ENCODE measurements at places on chromosomes 7 and 10.

DNA sequence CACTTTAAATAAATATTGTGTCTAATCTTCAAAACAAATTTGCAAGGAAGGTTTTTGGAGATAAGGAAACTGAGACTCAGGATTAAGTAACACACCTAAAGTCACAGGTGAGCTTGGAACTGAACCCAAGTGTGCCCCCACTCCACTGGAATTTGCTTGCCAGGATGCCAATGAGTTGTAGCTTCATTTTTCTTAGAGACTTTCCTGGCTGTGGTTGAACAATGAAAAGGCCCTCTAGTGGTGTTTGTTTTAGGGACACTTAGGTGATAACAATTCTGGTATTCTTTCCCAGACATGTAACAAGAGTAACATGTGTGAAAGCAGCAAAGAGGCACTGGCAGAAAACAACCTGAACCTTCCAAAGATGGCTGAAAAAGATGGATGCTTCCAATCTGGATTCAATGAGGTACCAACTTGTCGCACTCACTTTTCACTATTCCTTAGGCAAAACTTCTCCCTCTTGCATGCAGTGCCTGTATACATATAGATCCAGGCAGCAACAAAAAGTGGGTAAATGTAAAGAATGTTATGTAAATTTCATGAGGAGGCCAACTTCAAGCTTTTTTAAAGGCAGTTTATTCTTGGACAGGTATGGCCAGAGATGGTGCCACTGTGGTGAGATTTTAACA, 1.5 kb downstream of the IL6 start:
- DNase-seq, result peak; percentile 84

DNA sequence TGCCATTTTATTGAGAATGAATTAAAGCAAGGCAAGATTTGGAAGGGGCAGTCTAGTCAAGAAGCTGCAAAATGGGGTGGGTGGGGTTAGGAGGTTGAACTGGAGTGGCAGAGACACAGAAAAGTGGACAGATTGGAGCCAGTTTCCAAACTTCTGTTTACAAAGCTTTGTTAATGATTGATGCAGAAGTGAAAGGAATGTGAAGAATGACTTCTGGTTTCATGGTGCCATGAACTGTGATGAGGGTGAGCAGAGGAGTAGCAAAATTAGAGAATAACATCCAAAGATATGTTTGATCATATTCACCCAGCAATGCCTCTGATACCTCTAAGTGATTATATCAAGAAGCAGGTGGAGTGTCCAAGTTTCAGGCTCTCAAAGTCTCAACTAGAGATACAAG, 1118.0 kb upstream of the C7orf33 start:
- no peak for DNase-seq

DNA sequence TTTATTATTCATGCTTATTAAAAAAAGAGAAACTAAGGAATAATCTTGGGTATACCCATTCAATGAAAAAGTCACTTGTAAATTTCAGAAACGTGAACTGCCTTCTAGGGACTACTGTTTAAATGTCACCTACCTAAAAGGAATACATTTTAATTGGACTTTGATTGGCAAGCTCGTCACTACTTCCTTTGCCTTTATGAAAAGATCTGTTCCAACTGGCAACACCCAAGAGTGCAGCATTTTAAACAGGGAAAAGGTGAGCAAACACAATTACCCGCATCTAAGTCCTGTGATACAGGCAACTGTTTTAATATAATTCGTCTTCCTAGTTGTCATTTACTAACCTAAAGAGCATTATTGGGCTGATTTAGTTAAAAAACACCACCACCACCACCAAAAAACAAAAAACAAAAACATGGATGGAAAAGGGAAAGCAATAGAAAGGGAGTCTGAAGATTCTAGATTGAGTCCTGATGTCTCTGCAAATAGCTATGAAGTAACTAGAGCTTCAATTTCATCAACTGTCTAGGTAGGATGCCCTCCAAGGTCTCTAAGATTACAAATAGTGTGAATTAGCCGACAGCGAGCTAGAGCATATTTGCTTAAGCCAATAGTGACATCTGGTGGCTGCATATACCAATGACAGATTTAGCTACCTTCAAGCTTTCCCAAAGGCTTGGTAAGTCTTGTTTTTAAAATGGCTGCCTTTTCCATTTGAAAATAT, 33.8 kb upstream of the ICA1 start:
- peak; percentile 96 for DNase-seq

- DNase-seq, result no peak
Observed at GRCh38 chr10:6313111-6313895, 110.6 kb downstream of the PFKFB3 start.

DNA sequence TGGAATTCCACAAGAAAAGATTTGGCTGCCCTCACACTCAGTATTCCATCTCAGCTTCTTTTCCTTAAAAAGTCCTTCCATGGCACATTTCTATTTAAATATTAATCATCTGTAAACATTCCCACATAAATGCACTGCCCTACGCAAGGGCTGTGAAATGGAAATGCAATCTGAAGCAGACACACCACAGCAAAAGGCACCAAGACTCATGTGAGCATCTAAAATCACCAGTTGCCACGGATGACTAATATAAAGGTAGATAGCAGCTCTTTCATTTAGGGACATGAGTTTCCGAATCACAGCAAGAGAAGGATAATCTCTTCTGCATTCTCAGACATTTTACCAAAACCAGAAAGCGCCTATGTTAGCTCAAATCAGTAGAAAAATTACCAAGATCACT, 31.6 kb downstream of the COA1 start:
- no peak for DNase-seq

- no peak for DNase-seq
Observed at GRCh38 chr10:11773761-11774441, 31.7 kb downstream of the ECHDC3 start.

GRCh38 chr7:51602376-51602775, 285.8 kb upstream of the COBL start:
- no peak for DNase-seq

DNA sequence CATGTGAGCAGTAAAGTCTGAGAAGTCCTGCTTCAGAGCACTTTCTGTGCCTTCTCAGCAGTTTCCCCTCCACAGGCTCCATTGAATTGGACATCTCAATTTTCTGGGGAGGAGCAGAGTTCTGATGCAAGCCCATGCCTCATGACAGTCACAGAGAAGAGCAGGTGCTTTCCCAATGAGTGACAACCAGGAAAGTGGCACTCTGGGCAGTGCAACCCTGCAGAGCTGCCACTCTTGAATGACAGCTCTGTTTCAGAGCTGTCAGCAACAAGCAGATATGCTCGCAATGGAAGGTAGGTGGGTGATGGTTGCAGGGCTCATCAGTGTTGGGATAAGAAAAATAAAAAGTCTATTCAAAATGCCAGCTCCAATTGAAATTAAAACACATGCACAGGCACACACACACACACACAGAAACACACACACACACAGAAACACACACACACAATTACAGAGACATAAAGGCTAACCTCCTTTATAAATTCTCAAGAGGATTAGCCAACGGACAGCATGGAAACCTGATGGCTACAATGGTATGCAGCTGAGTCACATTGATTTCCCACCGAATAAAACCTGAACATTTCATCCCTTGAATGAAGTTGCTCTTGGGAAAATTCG, 50.5 kb downstream of the C10orf67 start:
- peak; percentile 51 for DNase-seq

- peak; percentile 77 for DNase-seq
Observed at GRCh38 chr10:86711513-86712316, 43.4 kb downstream of the LDB3 start.

- peak; percentile 17 for DNase-seq
Observed at GRCh38 chr7:9921326-9921725, 1052.3 kb upstream of the PHF14 start.

DNA sequence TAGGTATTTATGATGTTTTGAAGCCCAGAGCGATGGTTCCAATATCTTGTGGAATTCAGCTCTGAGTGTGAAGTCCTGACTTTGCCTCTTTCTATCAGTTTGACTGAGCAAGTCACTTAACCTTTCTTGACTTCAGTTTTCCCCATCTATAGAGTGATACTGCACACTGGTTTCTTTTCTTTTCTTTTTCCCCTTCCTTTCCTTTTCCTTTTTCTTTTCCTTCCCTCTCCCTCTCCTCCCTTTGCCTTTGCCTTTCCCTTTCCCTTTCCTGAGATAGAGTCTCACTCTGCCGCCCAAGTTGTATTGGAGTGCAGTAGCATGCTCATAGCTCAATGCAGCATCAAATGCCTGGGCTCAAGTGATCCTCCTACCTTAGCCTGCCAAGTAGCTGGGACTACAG, 20.6 kb downstream of the SGPL1 start:
- DNase-seq, result no peak

DNA sequence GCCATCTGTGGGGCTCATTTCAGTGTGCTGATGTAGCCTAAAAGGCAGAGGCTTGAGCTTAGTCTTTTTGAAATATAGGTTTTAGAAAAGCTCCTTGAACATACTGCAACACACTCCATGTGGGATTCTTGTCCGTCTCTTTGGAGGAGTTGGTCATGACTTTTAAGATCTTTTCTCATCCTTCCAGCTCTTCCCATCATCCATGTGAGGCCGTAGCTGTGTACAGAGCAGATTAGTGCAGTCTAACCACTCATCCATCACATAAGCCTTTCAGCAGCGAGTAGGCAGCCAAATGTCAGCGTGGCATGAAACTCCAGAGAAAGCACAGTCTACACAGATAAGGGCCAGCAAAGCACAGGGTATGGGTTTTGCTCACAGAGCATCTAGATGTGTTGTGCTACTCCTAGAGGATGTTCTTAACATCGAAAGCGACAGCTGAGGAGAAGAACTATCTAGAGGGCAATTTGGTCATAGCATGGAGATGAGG, 28.1 kb upstream of the NPVF start:
- DNase-seq, result no peak

DNA sequence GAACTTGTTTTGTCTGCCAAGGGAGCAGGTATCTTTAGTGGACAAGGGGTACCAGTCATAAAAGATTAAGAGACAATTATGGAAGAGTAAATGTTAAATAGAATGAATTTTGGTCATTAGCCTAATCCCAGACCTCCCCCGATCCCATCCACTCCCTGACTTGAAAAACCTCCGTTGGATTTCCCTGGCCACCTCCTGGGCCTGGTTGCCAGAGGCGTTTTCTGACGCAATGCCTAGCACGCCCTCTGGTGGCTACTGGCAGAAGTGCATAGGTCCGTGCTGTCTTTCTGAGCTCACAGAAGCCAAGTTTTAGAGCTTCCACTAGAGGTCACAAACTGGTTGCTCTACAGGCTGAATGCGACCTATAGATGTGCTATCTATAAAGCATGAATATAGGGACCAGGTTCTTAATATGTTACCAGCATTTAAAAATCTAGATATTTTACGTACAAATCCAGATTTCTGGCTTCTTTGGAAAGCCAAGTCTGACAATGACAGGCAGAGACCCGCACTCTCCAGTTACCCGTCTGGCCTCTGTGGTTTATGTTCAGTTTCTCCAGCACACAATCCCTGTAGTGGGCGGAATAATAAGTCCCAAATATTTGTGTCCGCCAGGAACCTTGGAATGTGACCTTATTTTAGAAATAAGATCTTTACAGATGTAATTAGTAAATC, 39.8 kb downstream of the SPOCK2 start:
- peak; percentile 92 for DNase-seq

DNA sequence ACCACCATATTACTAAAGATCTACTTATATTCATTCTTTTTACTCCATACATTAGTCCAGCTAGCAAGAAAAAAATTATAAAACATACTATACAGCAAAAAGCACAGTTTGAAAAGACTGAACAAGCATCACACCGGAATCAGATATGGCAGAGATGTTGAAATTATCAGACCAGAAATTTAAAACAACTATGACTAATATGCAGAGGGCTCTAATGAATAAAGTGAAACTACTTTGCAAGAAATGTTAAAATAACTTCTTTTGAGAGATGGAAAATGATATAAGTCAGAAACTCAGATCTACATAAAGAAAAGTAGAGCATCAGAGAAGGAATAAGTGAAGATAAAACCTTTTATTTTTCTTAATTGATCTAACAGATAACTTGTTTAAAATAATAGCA, 50.9 kb downstream of the SGCE start:
- no peak for DNase-seq

GRCh38 chr7:135843214-135843613, 94.6 kb upstream of the FAM180A start:
- DNase-seq, result no peak

GRCh38 chr10:91590142-91590903, 42.5 kb downstream of the PPP1R3C start:
- DNase-seq, result no peak

GRCh38 chr7:5282543-5283316, at the start of gene SLC29A4:
Gene SLC29A4 (plus strand): TSS chr7:5282943. CDS start chr7:5287817, 4,874 bp downstream.
- DNase-seq, result peak; percentile 82

- no peak for DNase-seq
Observed at GRCh38 chr7:37476428-37476827, 27.8 kb upstream of the ELMO1 start.

DNA sequence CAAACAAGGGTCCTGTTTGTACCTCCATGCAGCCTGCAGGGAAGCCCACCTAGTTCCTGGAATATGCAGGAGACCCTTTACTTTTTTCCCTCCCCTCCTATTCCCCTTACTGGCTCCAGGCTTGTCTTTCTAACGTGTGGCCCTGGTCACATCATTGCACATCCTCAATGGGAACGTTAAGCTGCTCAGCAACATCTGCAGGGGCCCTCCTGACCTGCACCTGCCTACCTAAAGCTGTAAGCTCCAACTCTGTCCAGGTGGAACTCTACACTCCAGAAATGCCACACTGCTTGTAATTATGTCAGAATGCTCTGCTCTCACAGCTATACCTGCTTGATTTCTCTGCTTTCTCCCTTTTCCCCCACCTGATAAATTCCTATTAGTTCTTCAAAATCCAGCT, 72.1 kb downstream of the ARMC3 start:
- DNase-seq, result peak; percentile 88

- peak; percentile 88 for DNase-seq
Observed at GRCh38 chr10:61900829-61901792, at the start of gene ARID5B. Gene ARID5B (plus strand): TSS chr10:61901699. CDS start chr10:61901710, 11 bp downstream.

DNA sequence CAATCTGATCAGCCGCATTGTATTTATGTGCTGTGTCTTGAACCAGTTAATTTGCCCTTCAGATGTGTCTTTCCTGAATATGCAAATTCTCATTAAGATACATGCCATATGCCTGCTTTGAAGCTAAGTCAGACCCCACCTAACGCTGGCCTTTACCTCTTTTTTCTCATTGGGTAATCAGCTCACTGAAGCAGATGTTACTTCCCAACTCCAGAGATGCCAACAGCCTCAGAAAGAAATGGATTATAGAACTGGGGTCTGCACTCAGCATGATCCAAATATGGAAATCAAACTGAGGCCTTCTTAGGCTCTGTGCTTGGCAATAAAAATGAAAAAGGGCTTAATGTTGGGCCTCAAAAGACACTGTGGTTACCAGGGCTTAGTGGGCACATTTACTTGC, 113.9 kb downstream of the FZD1 start:
- DNase-seq, result no peak

Data from DMS53 (cell line).